ENCODE measurements at places on chromosomes 3 and 15.

- DNase-seq: no peak
Measured at GRCh38 chr15:56877255-56877970, 41.0 kb upstream of the TCF12 start.

- DNase-seq: no peak
Measured at GRCh38 chr3:24725514-24726255, 231.0 kb upstream of the THRB start.

GRCh38 chr3:159668990-159669476 is 319.6 kb upstream of the IL12A start:
- peak; percentile 51 for DNase-seq

DNA sequence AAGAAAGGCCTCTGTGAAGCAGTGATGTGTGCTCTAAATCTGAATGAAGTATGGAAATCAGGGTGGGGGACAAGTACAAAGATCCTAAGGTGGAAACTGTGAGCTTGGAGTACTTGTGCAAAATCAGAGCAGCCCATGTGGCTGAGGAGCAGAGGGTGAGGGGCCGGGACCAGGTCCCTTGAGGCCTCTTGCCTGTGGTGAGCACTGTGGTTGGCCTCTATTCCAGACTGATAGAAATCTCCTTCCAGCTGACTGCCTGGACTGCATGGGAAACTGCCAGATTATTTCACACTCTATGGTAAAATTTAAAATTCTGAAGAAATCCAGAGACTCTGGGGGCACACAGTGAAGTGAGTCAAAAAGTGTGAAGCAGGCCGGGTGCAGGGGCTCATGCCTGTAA is 81.4 kb downstream of the TM4SF4 start:
- peak; percentile 80 for DNase-seq

DNA sequence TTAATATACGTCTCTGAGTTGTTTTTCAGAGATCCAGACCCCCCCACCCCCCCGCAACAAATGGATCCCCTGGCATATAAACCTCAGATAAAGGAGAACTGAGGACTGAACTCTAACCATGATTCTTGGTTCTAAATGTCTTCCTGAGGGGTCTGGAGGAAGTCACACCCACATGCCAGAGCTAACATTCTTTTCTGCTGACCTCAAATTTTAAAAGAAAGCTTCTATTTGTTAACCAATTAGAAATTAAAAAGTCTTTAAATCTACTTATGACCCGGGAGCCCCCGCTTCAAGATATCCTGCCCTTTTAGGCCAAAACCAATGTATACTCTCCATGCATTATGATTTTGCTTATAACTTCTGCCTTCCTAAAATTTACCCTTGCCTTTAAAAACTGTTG is 188.3 kb downstream of the ECT2 start:
- peak; percentile 10 for DNase-seq

- no peak for DNase-seq
Measured at GRCh38 chr15:23422099-23422945, 24.7 kb downstream of the GOLGA6L2 start.

GRCh38 chr3:183845608-183846288 is 20.4 kb upstream of the MAP6D1 start:
- DNase-seq: peak; percentile 65

GRCh38 chr15:100856867-100857266 is 22.8 kb upstream of the ALDH1A3 start:
- no peak for DNase-seq
